ENCODE measurements at places on chromosomes 13 and 19.

DNA sequence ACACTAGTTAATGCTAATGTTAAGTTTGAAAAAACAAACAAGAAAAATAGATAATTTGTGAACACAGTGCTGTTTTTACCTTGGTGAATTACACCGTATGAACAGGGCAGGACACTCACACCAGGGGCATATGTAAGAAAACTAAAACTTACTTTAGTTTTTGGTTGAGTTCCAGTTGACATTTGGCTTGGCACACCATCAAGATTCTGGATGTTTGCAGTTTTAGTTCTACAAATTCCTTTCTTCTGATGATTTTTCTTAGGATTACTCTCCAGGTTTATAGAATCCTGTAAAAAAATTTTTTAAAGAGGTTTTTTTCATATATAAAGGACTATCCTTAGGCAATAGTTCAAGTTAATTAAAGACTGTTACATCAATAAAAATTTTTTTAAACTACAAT is 238.5 kb upstream of the STARD13 start:
- DNase-seq = no peak

DNA sequence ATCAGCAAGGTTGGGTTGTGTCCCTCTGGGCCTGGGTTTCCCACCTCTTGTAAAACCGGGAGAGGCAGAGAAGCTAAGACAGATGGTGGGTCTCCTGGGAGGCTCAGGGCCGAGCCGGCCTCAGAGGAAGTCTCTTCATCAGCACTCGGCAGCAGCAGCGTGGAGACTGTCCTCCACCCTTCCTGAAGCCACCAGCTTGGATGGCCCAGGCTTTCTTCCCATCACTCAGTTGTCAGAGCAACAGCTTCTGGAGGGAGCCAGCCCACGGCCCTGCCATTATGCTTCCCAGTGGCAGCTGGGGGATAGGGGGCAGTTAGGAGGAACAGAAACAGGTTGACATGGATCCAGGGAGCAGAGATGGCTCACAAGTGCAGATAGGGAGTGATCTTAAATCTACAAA is 191.0 kb downstream of the KATNAL1 start:
- DNase-seq = no peak

DNA sequence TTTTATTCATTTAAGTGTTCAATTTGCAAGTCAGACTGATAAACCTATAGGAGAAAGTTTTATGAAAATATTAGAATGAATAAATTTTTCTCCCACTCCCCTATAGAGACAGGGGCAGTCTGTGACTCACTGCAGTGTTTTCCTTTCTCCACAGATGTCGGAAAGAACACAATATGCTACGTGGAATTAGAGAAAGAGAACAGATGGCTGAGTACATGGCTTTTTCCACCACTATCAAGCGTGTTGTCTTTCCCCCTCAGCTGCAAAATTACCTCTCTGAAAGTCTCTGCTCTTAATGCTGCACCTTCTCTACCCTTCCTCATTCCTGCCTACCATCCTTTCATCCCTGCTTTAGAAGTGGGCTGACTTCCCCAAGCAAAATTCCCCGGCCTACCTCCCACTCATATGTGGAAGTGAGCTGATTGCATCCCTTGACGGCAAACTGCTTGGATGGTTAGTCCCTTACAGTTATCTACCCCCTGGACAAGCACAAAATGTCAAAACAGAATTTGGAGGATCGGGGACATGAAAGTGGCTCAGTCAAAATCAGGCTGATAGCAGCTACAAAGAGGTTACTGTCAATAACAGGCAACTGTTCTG is 30.0 kb downstream of the FLT1 start:
- DNase-seq = no peak

DNA sequence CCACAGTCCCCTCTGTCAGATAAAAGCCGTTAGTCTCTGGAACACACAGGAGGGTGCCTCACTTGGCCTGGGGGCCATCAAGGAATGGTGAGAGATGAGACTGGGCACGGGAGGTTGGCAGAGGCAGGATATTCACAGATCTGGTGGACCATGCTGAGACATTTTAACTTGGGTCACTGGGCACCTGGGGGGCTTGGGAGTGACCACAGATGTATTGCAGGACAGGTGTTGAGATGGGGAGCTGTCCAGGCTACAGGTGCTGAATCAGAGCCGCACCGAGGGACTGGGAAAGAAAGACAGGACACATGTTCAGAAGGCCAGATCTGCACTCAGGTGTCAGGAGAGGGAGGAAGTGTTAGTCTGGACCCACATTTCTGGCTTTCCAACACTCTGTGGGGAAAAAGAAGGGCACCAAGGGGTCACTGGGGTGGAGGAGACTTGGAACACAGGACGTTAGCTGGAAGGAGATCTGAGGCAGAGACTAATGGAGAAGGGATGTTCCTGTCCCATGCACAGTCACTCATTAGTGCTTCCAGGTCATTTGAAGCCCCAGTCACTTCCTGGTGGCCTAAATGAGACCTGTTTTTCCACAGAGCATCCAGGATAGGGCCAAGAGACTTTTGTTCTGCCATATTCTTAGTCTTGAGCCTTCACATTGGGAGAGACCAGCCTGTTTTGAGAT is 56.1 kb downstream of the CHST8 start:
- no peak for DNase-seq

DNA sequence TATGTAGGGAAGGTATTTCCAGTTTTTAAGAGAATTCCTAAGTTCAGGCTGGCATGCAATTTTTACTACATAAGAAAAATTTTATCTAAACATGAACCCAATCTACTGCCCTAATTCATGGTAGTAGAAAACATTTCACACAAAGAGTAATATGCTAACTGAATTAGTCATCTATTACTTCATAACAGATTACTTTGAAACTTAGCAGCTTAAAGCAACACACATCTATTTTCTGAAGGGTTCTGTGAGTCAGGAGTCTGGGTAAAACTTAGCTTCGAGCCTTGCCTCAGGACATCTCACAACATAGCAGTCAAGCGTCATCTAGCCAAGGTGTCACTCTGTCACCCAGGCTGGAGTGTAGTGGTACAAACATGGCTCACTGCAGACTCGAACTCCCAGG is 537.5 kb downstream of the DCT start:
- DNase-seq = no peak

DNA sequence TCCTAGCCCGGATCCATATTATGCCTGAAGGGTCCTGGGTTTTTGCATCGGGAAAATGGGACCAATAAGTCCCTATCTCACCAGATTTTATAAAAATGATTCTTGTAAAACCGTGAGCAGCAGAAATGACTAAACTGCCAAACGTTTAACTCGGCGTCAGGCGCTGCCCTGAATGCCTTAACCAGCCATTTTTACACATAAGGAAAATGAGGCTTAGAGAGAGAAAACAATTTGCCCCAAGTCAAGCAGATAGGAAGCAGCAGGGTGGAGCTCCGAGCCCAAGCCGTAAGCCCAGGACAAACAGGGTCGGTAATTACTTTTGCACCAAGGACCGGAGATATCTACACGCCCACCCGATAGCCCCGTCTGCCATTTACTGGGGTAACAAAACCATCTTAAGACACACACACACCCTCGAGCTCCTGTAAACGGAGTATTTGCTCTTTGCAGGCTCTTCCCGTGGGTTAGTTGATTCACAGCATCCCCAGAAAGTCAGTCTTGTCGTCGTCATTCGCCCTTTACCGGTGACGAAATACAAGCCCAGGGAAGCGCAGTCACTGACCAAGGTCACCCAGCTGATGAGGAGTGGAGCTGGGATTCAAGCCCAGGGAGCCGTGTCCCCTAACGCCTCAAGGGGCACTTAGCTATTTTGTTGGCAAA is 16.0 kb upstream of the MRI1 start:
- DNase-seq = no peak

- no peak for DNase-seq
These were observed 87.1 kb downstream of the PTPRS start for GRCh38 chr19:5253406-5254110.

GRCh38 chr13:112881656-112882554 is 87.1 kb upstream of the MCF2L start:
- no peak for DNase-seq

- DNase-seq = no peak
These were observed 31.3 kb downstream of the KCTD12 start for GRCh38 chr13:76854894-76855293.

GRCh38 chr13:109788372-109789111 is 2.2 kb upstream of the IRS2 start:
- DNase-seq = no peak

Measured in stimulated activated CD4-positive, alpha-beta T cell treated with anti-CD3 and anti-CD28 coated beads, TNF-alpha, amount 100 ng/mL, for 24 hours (primary cell).